CD4-positive, alpha-beta T cell treated with Interleukin-12 subunit alpha and Interleukin-12 subunit beta, for 1 hour (primary cell): ENCODE measurements at places on chromosomes 12 and 14.

DNA sequence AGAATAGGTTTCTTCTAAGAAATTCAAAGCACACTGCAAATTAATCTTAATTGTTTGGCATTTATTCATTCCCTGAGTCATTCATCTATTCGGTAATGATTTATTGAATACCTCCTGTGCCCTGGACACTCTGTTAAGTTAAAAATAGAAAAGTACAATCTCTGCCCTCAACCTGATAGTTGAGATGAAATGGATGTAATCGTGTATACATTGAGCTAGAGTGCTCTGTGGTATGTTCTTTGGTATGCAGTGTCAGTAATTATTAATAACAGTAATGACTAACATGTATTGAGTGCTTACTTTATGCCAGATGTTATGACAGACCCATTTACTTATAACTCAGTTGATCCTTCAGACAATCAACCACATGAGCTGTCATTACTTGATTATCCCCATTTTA is 47.6 kb downstream of the UTP20 start:
- DNase-seq = no peak

DNA sequence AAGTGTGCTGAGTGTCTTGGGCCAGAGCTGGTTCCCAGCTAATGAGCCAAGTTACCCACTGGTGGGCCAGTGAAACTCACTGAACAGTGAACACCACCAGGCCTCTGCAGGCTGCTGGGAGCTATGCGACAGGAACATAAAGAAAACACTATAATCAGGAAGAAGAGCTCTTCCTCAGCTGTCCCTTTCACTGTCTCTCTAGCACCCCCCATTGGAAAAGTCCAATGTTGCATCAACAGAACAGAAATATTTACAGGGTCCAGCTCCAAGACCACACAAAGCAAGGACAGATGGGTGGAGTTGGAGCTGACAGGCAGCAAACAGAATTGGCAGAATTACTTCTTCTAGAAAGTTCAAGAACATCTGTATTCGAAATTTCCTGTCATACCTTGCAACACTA is 903.6 kb upstream of the TMEM132C start:
- no peak for DNase-seq

GRCh38 chr12:47249719-47250357 is 170.1 kb upstream of the AMIGO2 start:
- no peak for DNase-seq

DNA sequence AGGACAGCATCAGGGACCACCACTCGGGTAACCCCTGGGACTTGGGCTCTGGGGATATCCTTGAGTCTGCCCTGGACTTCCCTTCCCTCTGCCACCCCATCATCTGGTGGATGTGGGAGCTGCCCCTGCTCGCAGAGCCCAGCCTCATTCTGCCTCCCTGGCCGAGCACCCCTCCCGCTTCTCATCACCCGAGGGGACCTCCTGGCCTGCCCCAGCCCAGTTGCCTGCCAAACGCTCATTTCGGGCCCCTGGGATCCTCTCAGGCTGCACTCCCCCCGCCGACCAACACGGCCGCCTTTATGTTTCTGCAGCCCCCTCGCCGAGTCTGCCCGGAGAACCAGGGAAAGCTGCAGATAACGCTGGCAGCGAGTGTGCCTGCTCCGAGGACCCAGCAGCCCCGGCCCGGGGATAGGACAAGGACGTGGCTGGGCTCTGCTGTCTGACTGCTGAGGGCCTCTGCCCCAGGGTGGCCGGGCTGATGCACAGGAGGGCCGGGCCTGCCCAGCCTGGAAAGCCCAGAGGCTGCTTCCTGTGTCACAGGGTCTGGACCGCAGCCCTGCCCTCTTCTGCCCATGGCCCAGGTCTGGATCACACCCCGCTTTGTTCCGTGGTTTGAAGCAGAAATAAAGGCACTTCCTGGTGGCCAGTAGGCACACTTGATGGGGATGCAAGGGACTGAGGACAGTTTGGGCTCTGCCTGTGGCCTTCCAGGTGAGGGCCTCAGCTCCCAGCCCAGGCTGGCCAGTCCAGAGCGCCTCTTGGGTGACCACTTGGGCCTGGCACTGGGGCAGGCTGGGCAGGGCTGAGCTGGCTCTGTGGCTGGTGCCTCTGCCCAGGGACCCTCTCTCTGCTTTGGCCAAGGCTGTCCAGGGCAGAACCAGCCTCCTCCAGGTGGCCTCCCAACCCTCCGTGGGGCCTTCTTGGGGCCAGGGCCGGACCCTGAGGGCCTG is 4.9 kb upstream of the EXOC3L4 start:
- DNase-seq = no peak

DNA sequence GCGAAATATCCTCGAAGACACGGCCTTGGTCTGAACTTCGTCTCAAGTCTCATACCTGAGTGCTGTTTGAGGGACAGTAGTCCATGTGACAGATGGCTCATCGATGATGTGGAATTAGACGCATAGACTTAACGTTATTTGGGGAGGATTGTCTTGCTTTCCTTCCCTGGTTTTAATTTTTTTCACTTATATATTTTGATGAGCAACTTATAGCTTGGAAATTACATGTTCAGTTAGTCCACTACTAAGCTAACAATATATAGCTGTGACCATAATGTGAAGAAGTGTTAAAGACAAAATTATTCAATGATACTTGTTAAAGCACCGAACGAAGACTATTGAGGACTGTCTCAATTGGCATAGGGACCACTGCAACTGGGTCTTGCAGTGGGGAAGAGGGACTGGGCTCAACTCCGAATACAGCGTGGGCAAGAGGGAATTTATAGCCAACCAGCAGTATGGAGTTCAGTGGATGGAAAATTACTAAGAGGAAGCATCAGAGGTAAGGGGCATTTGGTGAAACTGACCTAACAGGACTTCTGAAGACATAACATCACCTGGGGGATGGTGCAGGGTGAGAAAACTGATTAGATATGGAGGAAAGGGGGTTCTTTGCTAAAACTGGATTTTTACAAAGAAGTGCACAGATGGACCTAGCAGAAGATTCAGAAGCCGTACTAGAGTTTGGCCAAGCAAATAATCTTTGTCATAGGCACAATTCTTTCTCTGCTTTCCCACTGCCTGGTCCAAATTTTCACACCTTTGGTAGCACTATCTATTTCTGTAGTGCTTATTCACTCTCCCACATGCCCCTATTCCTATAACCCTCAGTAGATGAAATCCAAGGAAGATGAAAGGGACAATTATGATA is 910 bp upstream of the TM7SF3 start:
- no peak for DNase-seq

DNA sequence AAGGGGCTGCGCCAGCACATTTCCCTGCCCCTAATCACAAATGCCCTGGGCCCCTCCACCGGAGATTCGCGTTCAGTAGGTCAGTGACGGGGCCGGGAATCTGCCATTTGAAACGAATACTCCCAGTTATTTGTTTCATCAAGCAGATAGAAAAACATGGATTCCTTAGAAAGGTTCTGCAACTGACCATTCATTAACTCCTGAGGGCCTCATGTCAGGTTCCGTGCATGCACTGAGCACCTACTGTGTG is 25.6 kb upstream of the UBC start:
- no peak for DNase-seq

DNA sequence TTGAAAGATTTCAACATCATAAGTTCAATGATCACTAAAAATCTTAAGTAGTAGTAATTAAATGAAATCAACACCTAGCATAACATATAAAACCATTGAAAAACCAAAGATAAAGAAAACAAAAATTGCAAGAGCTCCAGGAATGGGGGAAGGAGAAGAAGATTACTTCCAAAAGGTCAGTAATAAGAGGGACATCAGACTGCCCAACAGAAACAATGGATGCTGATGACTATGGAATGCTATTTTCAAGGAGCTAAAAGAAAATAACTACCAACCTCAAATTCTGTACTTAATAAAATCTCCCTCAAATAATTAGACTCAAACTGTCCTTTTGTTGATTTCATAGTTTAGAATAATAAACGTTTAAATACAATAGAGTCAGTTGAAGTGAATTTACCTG is 314.5 kb upstream of the LMO3 start:
- DNase-seq = no peak

DNA sequence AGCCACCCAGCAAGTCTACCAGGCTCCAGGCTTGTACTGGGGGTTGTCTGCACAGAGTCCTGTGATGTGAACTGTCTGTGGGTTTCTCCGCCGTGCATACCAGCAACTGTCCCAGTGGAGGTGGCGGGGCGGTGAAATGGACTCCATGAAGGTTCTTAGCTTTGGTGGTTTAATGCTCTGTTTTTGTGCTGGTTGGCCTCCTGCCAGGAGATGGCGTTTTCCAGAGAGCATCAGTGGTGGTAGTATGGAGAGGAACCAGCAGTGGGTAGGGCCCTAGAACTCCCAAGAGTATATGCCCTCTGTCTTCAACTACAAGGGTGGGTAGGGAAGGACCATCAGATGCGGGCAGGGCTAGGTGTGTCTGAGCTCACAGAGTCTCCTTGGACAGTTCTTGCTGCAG is 303.8 kb downstream of the TMEM121 start:
- peak; percentile 4 for DNase-seq

- peak; percentile 36 for DNase-seq
Measured at GRCh38 chr12:89280833-89281538, 71.3 kb downstream of the DUSP6 start.

- no peak for DNase-seq
Measured at GRCh38 chr14:66017927-66018326, 468.2 kb upstream of the CCDC196 start.

GRCh38 chr12:97756066-97756666 is 293.6 kb downstream of the RMST start:
- DNase-seq = no peak
